ENCODE measurements at places on chromosomes 11 and 22. TPM values are rescaled to one million over a fixed set of nuclear protein-coding genes. Genes with fewer than 3 reads are reported as not detected.

DNA sequence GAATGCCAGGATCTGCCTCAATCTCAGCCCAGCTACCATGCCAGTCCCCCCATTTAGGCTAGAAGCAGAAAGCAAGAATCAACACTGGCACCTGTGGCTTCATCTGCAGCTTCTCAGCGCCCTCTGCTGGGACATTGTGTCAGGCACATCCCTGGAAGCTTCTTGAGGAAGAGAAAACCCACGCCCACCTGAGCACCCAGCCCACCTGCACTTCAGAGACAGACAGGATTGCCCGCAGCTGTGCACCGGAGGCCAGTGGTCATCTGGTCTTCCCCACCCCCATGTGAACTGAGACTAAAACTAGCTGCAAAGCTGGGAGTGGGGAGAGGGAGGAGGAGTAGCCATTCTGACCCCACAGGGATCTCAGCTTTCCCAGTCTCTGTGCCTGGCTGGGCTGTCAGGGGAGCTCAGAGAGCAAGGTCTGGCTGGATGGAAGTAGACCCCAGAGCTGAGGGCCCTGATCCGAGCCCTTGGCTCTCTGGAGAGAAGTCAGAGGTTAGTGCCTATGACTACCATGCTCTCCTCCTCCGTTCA, 66.8 kb downstream of the FEZ1 start:
- peak; percentile 40 for DNase-seq

DNA sequence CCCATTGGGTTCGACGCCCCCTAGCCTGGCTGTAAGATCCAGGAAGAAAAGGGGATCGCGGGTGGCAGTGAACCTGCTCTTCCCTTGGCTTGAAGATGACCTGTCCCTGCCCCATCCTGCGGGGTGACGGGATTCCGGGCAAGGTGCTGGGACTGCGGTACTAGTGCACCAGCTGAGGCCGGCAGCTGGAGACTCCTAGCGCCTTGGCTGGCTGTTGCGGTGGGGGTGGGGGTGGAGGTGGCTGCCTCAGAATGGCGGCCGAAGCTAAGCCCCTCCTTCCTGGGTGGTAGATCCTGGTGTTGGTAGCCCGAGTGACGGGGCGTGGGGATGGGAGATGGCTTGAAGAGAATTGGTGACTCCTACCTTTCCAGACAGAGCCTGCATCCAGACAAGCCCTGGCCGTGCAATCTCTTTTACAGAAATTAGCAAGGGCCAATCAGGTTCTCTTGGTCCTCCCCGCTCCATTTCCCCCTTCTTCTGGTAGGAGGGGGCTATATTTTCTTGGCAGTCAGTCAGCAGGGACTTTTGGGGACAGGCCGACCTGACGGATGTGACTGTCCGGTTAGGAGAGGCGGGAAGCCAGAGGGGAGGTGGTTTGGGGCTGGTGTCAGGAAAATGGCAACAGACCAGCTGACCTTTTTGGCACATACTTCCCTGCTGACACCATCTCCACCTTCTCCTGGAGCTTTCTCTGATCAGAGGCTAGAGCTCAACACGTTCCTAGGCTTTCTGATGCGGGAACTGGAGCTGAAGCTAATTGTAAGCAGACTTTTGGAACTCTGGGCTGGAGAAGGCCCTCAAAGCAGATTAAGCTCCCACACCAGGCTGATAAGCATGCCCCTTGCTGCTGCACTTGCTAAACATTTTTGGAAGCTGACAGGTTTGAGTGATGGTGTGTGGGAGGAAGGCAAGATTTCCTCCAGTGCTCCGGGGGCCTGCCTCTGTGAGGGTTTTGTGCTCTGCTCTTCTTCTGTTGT, 2.0 kb downstream of the NAV2 start:
- no peak for DNase-seq

DNA sequence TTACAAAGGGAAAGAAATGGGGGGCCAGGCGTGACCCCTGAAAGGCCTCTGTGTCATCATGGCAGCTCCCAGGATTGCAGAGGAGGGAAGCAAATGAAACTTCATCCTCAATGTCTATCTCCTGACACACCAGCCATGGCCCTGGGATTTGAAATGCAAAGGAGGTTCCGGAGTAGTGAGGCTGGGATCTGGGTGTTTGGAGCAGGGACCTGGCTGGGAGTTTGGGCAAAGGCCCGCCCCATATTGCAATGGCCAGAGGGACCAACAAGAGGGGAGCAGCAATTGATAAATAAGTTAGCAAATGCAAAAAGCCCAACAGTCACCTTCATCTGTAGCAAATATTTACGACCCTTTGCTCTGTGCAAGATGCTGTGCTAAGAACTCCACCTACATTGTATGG, 77.7 kb upstream of the CCND1 start:
- DNase-seq, result no peak

- peak; percentile 81 for DNase-seq
Observed at GRCh38 chr11:9506489-9507276, 45.9 kb downstream of the ZNF143 start.

DNA sequence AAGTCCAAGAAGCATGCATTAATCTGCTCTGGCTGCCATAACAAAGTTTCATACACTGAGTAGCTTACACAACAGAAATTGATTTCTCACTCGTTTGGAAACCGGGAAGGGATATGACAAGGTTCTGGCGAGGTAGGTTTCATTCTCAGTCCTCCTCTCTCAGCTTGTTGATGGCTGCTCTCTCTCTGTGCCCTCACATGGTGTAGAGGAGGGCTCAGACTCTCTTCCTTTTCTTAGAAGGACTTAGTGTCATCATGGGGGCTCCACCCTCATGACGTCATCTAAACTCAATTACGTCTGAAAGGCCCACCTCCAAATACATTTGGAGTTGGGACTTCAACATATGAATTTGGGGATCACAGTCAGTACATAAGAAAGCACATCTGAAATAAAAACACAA, 18.6 kb downstream of the GLYATL1 start:
- DNase-seq, result no peak

Gene SCGB2A2
- total RNA-seq, result not detected

Gene CDKN1C
- total RNA-seq, result 18.2 TPM

GRCh38 chr11:16460508-16460907, 104.2 kb upstream of the SOX6 start:
- DNase-seq, result no peak

Gene RFPL2
- not detected for total RNA-seq

GRCh38 chr11:76208438-76209374, 2.4 kb upstream of the WNT11 start:
- DNase-seq, result peak; percentile 88

GRCh38 chr22:21657360-21658032, 8.3 kb upstream of the PPIL2 start:
- peak; percentile 87 for DNase-seq

Gene SCN3B
- 1.2 TPM for total RNA-seq

DNA sequence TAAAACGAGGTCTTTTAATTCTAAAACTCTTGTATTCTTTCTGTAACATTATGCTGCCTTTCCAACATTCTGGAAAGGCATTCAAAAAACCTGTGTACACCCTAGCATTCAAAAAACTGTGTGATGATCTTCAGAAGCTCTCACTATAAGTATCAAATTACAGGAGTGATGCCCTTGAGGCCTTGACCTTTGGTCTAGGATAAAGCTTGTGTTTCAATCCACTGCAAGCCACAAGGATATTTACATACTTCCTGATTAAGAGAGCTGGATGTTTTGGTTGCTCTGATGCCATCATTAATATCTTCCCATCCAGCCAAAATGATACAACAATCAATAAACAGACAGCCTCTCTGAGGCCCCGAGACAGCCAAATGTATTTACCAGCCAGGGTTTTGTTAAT, 11.9 kb downstream of the CLPB start:
- DNase-seq, result no peak

- no peak for DNase-seq
Observed at GRCh38 chr11:132993991-132994502, 538.3 kb downstream of the OPCML start.

GRCh38 chr22:42372976-42373375, 59.2 kb downstream of the NFAM1 start:
- no peak for DNase-seq

- no peak for DNase-seq
Observed at GRCh38 chr22:49828599-49828965, 909 bp upstream of the BRD1 start.

GRCh38 chr11:95554911-95555310, 234.7 kb downstream of the FAM76B start:
- no peak for DNase-seq

DNA sequence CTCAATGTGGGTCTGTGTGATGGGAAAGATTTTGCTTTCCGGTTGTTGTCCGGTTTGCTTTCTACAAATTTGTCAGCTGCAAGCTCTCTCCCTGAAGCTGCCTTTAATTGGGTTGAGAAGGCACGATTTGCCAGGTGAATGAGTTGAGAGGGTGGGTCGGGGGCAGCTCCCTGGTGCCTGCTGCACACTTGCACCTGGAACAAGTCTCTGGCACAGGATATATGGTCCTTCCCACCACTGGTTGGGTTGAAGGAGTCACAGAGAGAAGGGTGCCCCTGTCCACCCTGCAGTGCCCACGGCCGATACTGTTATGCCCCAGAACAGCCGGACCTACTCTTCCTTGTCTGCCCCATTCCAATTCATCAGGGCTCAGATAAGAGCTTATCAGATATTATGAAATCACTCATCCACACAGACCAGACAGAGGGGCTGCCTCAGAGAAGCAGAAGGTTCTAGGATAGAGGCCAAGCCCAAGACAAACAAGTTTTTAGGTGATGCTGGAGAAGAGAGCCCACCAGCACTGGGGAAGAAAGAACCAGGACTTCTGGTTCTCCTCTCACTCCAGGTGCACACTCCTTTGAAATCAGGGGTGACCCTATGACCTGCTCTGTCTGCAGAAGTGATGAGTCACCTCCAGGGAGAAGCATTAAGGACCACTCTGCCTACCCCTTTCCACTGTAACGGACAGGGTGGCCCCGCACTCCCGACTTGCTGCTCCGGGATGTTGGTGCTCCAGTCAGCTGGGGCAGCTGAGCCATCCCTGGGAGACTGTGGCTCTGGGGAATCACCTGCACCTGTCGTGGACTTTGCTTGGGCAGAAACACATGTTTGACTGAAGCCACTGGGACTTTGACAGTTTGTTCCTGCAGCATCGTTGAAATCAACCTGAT, 45.3 kb downstream of the RTL6 start:
- DNase-seq, result peak; percentile 13

Gene C11orf68
- 26.6 TPM for total RNA-seq

DNA sequence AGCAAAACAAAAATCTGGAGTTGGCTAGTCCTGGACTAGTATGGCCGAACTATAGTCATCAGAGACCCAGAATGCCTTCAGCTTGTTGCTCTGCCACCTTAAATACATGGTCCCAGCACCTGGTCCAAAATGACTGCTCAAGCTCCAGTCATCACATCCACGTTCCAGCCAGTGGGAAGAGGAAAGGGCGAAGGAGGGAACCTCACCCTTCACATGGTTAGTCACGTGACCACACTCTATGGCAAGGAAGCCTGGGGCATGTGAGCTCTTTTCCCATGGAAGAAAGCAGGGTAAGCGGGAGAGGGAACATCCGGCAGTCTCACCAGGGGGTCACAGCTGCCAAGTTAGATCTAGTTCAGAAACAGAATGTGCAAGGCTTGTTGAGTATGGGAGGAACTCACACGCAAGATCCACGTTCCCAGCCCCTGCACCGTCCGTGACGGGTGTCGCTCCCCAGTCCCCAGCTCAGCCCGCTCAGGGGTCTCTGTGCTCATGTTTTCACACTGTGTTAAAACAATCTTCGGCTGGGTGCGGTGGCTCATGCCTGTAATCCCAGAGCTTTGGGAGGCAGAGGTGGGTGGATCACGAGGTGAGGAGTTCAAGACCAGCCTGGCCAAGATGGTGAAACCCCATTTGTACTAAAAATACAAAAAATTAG, 1.9 kb upstream of the ANO9 start:
- DNase-seq, result peak; percentile 53

Gene TRIM48
- total RNA-seq, result not detected

DNA sequence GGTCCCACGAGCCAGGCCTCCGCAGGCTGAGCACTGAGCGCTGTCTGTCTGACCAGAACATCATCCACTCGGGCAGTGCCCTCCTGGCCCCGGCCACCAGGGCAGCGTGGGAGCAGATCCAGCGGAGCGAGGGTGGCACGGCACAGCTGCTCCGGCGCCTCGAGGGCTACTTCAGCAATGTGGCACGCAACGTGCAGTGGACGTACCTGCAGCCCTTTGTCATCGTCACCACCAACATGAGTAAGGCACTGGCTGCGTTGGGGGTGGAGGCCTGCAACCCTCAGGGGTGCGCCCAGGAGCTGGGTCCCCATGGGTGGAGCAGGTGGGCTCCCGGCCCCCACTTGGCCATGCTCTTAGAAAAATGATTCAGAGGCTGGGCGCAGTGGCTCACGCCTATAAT, 49.7 kb upstream of the PRODH start:
- DNase-seq, result no peak

- peak; percentile 85 for DNase-seq
Observed at GRCh38 chr22:38218661-38219622, 17.1 kb downstream of the MAFF start.

- peak; percentile 53 for DNase-seq
Observed at GRCh38 chr22:37981282-37982011, 2.9 kb downstream of the SOX10 start.

DNA sequence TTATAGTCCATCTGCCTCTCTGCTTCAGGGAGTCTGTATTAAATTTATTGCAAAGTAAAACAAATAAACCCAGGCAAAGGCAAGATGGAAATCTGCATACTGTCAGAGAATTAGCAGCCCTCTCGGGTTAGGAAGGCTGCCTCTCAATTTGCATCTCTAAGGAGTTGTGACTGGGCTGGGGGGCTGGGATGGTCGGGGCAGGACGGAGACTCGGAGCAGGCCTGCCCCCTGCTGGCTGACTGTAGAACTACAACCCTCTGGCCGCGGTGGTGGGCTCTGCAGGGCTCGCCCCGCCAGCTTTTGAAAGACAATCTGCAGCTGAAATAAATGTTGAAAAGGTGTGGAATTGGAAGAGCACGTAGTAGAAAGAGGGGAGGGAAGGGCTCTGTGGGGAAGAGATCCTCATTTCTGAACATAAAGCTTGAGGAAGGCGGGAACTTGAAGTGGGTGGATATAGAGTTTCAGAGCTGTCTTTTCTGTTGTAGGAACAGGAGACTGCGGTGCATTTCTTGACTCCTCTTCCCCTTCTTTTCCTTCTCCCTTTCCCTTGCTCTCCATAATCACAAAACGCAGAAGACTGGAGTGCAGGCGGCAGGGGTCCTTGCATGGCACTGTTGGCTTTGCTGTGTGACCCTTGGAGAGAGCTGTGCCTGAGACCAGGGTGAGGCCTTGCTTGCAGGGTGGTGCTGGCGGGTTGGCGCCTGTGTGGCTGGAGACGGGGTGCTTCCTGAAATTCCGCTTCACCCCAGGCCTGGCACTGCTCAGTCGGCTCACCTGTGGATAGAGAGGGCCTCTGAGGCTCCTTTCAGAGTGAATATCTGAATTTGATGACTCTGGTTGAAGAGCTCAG, 22.6 kb upstream of the PKNOX2 start:
- DNase-seq, result no peak

DNA sequence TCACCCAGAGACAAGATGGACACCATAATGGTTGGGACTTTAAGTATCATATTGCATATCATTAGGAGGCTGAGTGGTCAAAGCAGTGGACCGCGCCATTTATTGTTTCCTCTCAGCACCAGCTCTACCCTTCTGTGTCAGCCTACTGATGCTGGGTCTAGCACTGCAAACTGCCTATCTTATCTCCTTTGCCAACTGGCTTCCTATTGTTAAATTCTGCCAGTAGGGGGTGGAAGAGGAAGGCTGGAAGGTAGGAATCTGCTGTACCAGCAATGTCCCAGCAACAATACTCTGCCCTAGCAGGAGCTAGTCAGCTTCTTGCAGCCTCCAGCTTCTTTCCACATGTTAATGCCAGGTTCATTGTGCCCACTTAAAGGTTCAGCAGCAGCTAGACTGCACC, 367.1 kb upstream of the PDGFD start:
- no peak for DNase-seq

GRCh38 chr11:130047141-130047540, 22.6 kb upstream of the APLP2 start:
- DNase-seq, result no peak

Measured in colonic mucosa (tissue), 4 donors.